Progenitor cell of endocrine pancreas (in vitro differentiated cells): ENCODE measurements at places on chromosomes 6 and 20. TPM values are rescaled to one million over a fixed set of nuclear protein-coding genes. Genes with fewer than 3 reads are reported as not detected.
A peak's percentile ranks its signal among the peaks of the same experiment; 100 is the strongest.

- DNase-seq: no peak
These were observed 316.0 kb downstream of the QKI start for GRCh38 chr6:163730246-163731210.

- no peak for DNase-seq
These were observed 122.0 kb upstream of the STMND1 start for GRCh38 chr6:16979677-16980370.

DNA sequence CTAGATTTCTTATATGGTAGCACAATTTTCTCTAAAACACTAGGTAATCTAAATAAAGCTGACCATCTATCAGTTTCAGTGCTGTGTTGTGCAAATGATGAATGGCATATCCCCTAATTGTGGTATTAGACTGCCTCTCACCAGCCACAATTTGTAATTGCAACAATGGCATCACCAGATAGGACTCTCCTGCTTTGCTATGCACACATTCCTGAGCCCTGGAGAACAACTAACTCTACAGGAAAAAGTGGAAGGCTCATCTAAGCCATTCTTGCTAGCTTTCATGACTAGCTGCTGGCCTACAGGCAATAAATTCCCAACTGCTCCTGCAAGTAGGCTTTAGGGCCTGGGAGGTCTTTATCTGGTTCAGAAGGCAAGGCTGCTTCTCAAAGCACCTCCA is 974.1 kb downstream of the EYS start:
- DNase-seq: no peak

DNA sequence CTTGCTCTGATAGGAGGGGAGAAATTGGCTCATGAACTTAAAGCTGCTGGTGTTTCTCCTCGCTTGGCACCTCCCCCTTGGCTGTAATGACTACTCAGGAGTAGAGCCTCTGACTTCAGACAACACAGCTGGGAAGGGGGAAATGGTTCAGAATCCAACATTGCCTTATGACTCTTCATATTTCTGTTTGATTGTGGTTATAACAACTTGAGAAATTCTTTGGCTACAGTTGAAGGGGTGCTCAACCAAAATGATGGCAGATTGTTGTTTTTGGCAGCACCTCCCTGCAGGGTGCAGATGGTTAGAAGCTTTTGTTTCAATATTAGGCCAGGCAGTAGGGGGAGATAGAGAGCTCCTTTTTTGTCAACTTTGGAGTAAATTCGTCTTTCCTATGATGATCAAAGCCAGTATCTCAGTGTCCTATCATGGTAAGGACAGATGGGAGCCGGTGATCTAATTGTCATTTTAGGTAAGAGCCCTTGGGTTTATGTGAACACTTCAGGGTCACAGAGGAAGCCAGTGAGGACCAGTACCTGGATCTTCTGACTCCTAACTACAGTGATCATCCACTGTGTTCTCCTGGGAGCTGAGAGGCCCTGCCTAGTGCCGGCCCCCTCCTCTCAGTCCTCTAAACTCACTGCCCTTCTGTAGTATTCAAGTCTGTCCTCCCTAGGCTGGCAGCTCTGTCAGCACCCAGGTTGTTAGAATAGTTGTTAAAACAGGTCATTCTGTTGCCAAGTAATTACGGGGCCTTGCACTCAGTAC is 39.9 kb downstream of the RPRD1B start:
- no peak for DNase-seq

SLC22A1 gene
- total RNA-seq: 2.4 and 3.0 TPM in 2 replicates

GRCh38 chr6:80158478-80158989 is 52.1 kb downstream of the BCKDHB start:
- DNase-seq: no peak

CRISP2 gene
- not detected in 2 replicates for total RNA-seq

GPR6 gene
- not detected in 2 replicates for total RNA-seq

IMPG1 gene
- total RNA-seq: not detected in 2 replicates

DNA sequence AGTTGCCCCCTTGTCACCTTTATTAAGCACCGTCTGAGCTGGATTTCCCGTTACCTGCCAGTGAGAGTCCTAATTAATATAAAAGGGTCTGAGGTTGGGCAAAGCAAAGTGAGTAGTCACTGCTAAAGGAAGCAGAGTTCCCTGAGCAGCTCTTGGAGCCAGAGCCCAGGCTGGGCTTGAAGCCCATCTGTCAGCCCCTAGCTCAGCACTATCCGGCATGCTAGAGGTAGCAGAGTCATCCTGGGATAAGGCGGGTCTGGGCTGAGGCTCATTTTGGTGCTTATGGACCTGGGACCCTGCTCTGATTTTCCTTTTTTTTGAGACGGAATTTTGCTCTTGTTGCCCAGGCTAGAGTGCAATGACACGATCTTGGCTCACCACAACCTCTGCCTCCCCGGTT is 46.2 kb downstream of the ADNP start:
- no peak for DNase-seq

DNA sequence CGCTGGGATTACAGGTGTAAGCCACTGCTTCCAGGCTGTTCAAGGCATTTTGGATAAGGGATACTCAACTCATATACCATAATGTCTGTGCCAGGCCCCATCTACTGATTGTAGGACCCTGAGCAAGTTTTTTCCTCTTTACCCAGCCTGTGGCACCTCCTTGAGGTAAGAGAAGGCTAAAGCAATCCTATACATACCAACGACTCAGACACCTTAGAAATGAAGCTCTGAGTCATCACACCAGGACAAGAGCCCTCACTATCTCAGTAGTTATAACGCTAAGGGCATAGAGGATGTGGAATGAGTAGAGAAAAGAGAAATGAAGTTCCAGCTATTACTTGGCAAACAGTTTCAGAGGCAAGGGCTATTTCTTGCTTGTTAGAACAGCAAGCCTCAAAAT is 16.9 kb downstream of the NDRG3 start:
- DNase-seq: no peak

DNA sequence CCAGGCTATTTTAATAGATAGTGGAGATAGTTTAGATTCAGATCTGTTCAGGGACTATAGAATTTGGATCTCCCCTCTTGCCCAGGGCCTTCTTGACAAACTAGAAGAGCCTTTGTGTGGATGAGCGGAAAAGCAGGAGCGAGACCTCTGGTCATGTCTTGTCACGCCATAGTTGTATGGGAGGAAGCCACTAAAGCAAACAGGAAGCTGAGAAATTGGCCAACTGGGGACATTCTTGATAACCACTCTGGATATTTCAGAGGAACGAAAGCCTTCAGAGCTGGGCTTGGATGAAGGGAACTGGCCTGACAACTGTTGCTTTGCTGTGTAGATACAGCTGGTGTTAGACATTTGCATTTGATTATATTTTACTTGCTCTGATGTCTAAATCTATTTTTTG is 54.1 kb upstream of the EXOC2 start:
- no peak for DNase-seq

ADAM33 gene
- total RNA-seq: 0.47 and 0.67 TPM in 2 replicates

CST1 gene
- total RNA-seq: 1.5 and 1.6 TPM in 2 replicates

GRCh38 chr6:132252113-132252512 is 149.2 kb downstream of the MOXD1 start:
- no peak for DNase-seq

DNA sequence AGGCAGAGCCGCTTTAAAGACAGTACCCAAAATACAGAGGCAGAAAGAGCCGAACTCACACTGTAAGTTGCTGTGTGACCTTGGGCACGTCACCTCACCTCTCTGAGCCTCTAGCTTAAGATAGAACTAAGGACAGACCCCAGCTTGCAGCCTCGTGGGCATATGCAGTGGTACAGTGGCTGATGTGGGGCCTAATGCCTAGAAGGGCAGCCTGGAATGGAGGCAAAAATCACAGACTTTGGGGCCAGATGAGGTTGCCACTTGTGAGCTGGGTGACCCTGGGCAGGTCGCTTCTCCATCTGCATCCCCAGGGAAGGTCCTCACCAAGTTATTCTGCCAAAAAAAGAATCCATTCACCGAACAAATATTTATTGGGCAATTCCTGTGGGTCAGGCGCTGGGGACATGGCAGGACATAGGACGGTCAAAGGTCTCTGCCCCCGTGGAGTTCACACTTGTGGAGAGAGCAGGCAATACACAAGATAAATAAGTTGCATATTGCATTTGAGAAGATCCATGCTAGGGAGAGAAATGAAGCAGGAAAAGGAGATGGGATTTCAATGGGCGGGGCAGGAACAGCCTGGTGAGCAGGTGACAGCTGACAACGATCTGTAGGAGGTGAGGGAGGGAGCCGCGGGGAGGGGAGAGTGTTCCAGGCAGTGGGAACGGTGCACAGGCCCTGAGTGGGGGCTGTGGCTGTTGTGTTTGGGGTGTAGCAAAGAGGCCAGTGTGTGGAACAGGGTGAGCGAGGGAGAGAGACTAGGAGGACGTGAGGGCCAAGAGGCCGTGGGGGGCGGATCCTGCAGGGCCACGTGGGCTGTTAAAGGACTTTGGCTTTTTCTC is 115.2 kb downstream of the CEBPB start:
- DNase-seq: no peak

- no peak for DNase-seq
These were observed 91.7 kb downstream of the SCML4 start for GRCh38 chr6:107732461-107732860.

DNA sequence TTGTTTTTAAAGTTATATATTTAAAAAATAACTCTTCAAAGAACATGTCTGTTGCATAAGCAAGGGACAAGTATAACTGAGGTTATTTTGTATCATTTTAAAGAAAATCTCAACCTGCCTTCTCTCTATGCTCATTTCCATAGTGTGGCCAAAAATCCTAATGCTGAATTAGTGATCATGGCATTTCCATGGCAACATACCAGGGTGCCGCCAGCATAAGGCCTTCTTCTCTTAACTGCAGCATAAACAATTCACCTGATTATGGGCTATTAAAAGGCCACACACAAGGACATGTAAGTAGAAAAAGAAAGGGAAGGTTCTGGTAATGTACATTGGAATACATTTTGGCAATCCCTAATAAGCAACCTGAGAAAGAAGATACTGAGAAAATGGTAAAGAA is 95.1 kb upstream of the RNF217 start:
- no peak for DNase-seq

GRCh38 chr6:163543321-163543720 is 128.8 kb downstream of the QKI start:
- no peak for DNase-seq

- no peak for DNase-seq
These were observed 233.4 kb downstream of the NFATC2 start for GRCh38 chr20:51309128-51309527.

- DNase-seq: no peak
These were observed 110.1 kb upstream of the SIM1 start for GRCh38 chr6:100574836-100575235.

GRCh38 chr6:57267586-57268293 is 45.6 kb upstream of the RAB23 start:
- peak; percentile 15 for DNase-seq

DNA sequence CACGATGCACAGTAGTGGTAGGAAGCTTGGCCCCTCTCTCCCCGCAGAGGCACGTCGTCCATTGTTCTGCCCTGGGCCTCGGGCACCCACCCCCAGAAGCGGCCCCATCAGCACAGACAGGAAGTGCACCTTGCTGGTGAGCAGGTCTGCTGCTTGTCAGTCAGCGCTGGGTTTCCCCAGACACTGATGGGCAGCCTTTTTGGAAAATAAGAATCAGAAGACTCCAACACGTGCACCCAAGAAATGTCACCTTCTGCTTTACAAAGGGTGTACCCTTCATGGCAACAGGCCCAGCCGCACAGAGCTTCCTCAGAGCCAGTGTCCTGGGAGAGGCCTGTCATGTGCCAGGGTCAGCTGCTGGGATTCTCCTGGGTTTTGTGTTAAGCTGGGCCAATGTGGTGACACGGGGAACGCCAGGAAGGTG is 34.7 kb upstream of the IRF4 start:
- no peak for DNase-seq

GRCh38 chr20:57897156-57897874 is 187.5 kb upstream of the PMEPA1 start:
- DNase-seq: no peak

GRCh38 chr6:52666071-52666470 is 4.8 kb upstream of the TMEM14A start:
- DNase-seq: no peak

- DNase-seq: no peak
These were observed 12.4 kb downstream of the UQCC2 start for GRCh38 chr6:33699131-33699530.

DUSP15 gene
- 13.2 and 14.9 TPM in 2 replicates for total RNA-seq

PLCB4 gene
- total RNA-seq: 13.1 and 17.2 TPM in 2 replicates

TBXT gene
- total RNA-seq: not detected in 2 replicates

DNA sequence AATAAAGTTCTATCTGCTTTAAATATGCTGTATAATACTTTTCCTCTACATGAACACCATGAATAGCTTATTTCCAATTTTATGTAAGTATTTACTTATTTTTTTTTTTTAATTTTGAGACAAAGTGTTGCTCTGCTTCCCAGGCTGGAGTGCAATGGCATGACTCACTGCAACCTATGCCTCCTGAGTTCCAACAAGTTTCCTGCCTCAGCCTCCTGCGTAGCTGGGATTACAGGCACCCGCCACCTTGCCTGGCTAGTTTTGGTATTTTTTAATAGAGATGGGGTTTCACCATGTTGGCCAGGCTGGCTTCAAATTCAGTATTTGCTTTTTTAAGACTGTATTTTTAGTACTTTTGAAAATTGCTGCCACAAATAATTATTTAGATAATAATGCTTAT is 1365.9 kb downstream of the GRIK2 start:
- DNase-seq: no peak

DNA sequence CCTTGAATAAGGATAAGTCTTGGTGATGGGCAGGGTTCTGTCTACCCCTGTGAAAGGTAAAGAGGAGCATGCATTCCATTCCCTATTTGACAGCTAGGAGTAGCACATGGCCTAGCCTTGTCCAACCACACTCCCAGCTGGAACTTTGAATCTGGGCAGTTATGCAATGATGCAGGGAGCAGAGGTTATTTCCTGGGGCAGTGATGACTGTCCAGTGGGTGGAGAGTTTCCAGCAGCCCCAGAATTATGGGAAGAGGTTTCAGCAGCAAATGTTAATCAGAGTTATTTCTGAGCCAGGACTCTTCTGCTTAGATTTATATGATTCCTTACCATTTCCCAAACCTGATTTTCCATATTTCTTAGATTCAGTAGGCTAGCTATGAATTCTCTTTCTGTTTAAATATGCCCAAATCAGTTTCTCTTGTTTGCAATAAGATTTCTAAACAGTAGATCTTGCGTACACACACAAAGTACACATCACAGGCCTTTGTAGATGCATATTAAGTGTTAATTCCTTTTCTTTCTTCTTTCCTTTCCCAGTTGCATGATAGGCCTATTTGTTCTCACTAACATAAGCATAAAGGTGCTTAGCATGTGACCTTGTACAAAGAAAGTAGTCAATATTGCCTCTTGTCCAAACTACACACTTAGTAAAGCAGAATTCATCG is 17.3 kb upstream of the TXLNB start:
- DNase-seq: no peak

DNA sequence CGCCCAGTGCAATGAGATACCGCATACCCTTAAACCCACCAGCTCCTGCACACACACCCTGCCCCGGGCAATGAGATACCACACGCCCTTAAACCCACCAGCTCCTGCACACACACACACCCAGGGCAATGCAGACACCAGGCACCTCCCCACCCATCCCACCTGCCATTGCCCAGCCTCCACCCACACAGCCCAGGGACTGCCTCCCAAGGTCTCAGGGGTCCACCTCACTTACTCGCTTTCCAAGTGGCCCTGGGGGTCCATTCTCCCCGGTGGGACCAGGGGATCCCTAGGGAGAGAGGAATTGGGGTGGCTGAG is 24.0 kb downstream of the COL11A2 start:
- no peak for DNase-seq

- no peak for DNase-seq
These were observed 28.1 kb upstream of the HLA-C start for GRCh38 chr6:31299947-31300346.
